BJ (cell line): ENCODE measurements at places on chromosomes 5 and 9.

DNA sequence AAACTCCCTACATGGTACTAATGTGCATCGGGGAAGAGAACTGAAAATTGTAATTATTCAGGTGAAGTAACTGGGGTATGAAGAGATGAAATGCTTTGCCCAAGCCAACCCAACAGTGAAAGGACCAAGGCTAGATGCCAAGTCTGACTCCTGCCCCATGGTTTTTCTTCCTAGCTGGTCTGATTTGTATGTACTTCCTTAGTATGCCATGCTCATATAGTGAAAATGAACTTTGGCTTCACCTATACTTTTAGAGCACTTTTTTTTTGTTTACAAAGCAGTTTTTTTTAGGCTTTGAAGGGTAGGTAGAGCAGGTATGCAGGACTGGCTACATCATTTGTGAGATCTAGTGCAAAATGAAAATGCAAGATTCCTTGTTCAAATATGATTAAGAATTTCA, 359.4 kb upstream of the RIOK2 start:
- no peak for DNase-seq

- no peak for DNase-seq
Measured at GRCh38 chr9:71131145-71131544, 9.7 kb upstream of the TRPM3 start.

DNA sequence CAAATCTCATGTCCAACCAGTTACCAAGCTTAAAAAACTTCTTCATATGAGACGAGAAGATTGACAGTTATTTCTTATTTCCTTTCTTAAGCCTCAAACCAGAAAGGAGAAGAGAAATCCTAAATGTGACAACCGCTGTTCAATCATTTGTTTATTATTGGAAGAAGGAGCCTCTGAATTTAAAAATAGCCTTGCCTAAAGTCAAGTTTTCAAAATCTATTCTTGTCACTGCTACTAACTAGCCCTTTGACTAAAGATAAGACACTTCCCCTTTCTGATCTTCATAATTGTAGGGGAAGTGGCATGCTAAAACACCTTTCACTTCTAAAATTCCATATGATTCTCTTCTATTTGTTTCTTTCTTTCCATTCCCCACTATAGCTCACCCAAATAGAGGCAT, 106.2 kb upstream of the EMB start:
- DNase-seq = no peak

DNA sequence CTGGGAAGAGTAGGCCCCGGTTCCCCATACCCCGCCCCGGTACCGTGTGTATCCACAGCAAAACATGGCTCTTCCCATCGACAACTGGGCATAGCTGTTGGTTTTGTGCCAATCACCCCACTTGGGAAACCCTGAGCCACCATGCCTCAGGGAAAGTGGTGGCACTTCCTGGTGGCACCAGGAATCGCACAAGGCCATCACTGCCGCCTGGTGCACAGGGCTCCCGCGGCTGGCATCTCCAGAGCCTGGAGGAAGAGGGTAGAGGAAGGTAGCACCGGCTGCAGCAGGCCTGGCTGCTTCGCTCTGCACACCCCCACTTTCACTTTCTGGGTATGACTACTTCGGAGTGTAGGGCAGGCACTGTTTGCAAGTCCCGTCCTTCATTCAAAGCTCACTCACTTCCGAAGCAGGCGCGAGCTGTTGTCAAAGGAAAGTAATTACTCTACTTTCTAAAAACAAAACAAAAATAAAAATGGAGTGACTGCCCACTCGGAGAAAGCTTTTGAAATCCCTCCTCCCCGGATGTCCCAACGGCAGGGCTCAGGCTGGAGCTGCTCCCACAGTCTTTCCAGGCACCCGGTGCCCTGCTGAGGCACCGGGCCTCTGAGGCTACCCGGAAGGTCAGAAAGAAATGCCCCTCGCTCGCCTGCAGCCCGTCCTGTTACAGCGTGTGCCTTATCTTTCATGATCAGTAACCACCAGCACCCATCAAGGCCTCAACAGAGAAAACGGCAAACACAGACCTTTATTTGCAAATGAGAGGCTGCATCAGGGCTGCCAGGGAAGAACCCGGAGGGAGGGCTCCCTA, 2.0 kb downstream of the BRD3 start:
- DNase-seq = no peak

- no peak for DNase-seq
Measured at GRCh38 chr9:123266655-123267399, 1.6 kb downstream of the STRBP start.

GRCh38 chr5:67306965-67307607, 110.5 kb upstream of the CD180 start:
- peak; percentile 42 for DNase-seq

DNA sequence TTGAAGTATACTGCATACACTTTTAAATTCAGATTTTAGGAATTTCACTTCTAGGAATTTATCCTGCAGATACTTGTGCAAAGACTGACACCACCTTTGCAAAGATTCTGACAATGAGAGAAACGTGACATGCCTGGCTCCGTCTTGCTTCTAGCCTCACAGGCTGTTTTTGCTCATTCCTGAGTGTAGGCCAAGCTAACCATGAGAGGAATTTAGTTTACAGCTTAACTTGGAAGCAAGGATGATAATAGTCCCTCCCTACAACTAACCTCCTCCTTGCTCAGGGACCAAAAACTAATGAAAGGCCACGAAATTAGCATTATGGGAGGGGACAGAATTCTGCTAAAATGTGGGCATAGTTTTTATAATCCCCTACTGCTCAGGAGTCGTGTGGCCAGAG, 31.1 kb downstream of the C5orf22 start:
- no peak for DNase-seq

GRCh38 chr9:79883073-79883645, 311.4 kb downstream of the TLE4 start:
- DNase-seq = no peak

DNA sequence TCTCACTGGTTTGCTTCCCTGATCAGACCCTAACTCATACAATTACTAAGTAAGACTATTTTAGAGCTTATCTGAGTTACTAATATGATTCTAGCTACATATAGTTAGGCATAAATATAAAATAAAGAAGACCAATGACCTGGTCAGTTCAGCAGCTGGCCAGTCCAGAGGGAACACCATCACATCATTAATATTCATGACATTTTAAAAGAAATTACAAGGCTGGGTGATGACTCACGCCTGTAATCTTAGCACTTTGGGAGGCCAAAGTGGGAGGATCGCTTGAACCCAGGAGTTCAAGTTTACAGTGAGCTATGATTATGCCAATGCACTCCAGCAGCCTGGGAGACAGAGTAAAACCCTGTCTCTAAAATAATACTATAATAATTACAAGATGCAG, 37.0 kb upstream of the CDC42SE2 start:
- no peak for DNase-seq

GRCh38 chr9:89608641-89609335, 4.0 kb downstream of the GADD45G start:
- DNase-seq = no peak

- DNase-seq = no peak
Measured at GRCh38 chr5:164649266-164649665, 1143.8 kb downstream of the MAT2B start.

DNA sequence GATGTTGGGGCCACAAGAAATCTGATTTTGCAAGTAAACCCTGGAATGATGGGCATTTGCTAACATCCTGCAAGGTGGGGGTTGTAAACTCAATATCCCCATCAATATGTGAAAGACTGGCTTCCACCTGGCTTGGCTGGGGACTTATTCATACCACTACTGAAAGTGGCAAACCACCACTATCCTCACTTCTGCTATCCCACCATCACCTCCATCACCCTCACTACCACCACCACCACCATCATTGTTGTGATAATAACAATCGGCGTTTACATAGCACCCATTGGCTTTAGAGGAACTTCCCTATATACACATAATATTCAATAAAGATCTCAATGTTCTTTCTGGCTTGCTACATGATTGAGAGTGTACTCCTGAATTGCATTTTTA, 224.7 kb upstream of the DAP start:
- no peak for DNase-seq

DNA sequence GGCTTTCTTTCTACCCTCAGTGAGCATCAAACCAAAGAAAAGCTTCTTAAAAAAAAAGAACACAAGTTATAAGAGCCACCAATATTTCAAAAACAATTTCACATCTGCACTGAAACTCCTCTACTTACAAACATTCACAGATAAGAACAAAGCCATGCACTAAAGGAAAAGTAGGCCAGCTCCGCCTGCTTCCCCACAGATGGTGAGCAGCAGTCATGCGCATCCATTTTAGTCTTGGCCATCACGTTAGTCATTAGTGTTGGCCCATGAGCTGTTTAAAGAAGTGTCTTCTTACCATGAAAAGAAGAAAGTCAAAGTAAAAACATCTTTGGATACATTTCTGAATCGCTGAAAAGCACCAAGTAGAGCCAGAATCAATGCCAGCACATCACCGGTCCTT, 40.0 kb upstream of the SMIM23 start:
- DNase-seq = no peak

DNA sequence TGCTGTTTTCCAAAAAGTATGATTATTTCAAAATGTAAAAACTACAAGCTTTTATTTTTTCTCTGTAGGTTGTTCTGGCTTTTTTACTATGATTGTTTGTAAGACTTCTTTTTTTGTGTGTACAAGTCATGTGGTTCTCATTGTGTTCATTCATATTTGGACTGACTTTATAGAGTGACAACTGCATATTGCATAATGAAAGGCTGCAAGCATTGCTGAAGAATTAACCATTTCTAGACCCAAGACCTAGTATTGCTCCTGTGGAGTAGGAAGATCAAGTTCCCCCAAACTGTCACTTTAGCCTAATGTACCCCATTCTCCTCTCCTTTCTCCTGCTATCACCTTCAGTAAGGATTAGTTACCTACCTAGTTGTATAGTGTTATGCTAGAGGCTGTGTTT, 10.0 kb downstream of the MAP1B start:
- no peak for DNase-seq

GRCh38 chr5:73668017-73668416, 42.0 kb downstream of the ARHGEF28 start:
- no peak for DNase-seq

DNA sequence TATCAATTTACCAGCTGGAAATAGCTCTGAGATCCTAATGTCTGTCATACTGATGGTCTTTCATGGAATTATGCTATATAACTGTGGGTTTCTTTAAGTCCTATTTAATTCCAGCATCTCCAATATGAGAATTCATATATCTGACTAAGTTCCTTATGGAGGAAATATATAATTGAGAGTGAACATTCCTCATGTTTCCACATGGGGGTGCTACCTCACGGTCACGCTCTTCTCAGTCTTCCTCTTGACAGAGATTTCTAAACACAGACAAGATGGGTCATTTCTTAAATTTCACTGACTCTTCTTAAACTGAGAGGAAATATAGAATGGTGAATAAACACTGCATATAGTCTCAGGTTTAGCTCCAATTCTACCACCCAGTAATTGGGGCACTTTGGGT, 212.1 kb downstream of the SLF1 start:
- no peak for DNase-seq

- DNase-seq = no peak
Measured at GRCh38 chr9:121700832-121701419, 49.5 kb downstream of the DAB2IP start.

DNA sequence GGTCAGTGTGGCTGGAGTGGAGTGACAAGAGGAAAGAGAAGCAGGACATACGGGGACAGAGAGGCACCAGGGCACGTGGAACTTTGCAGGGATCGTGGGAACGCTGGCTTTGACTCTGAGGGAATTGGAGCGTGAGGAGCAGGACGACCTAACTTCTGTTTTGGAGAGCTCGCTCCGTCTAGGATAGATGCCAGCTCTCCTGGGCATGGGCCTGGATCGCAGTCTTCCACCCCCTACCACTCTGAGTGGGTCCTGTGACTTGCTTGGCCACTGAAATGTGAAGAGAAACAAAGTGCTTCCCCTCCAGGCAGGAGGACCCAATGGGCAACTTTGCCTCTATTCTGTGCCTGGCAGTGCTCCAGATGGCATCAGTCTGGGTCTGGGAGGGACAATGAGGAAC, 8.7 kb upstream of the SH3PXD2B start:
- DNase-seq = no peak

GRCh38 chr9:122088880-122089706, 4.0 kb downstream of the TTLL11 start:
- no peak for DNase-seq

DNA sequence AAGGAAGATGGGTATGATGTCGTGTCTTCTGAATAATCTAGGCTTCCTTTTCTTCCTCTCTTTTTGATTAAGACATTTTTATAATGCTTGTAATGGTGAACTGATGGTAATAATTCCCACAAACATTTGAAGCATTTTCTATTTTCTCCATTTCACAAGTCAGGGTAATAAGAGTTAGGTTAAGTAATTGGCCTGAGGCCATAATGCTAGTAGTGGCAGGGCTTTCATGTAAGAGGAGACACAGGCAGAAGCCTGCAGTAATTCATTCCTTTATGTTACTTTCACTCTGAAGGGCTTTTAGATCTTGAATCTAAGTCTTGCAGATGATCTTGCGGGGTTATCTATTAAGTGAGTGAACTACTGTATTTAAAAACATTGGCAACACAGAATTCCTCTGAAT, 374.9 kb downstream of the MAT2B start:
- DNase-seq = peak; percentile 6

DNA sequence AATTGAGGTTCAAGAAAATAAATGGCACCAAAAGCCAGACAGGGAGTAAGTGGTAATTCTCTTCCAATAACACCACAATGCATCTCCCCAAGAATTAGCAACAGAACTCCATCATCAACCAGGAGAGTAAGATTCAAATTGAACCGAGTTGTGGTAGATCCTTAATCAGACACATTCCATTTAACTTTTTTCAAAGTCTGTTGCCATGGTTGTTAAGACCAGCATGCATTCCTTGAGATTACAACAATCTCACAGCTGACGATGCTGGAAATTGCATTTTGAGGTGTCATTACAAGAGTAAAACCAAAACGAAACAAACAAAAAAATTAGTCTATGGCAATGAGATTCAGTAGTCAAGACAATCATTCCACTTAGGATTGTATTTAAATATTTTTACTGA, 78.9 kb upstream of the ZNF462 start:
- DNase-seq = no peak

DNA sequence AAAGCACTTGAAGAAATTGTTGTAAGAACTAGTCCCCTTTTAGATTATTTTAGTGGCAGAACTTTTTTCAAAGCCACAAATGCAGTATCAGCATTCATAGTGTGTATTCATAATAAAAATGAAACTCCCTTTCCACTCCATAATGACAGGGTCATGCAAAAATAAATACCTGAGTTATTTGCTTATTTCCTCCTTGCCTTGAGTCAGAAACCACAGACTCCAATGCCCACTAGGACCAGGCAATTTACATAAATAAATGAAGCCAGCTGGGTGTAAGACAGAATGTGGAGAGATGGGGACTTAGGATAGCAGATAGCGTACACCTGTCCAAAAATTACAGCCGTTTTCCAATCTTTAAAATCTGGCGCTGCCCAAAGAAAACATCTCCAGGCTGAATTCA, 417.8 kb downstream of the TMEM161B start:
- DNase-seq = no peak

- DNase-seq = no peak
Measured at GRCh38 chr5:43581398-43581797, 21.6 kb upstream of the NNT start.

GRCh38 chr5:169408731-169409130, 107.8 kb upstream of the SLIT3 start:
- peak; percentile 42 for DNase-seq

- no peak for DNase-seq
Measured at GRCh38 chr5:173689737-173690360, 73.4 kb upstream of the BOD1 start.
